ENCODE measurements at places on chromosomes 6 and 20. TPM values are rescaled to one million over a fixed set of nuclear protein-coding genes. Genes with fewer than 3 reads are reported as not detected.

Gene CDSN
- not detected for polyA plus RNA-seq

Gene CYP21A2
- polyA plus RNA-seq = 1.9 TPM

Gene ABHD16B
- polyA plus RNA-seq = not detected

Gene ULBP2
- polyA plus RNA-seq = 1.5 TPM

Gene HCK
- polyA plus RNA-seq = not detected

Gene LY86
- not detected for polyA plus RNA-seq

Gene PRL
- polyA plus RNA-seq = not detected

Gene PTK6
- not detected for polyA plus RNA-seq

Gene STK4
- polyA plus RNA-seq = 14.0 TPM

Gene WFDC5
- polyA plus RNA-seq = not detected

Gene SEL1L2
- not detected for polyA plus RNA-seq

Gene MED23
- polyA plus RNA-seq = 77.9 TPM

Gene WFDC11
- not detected for polyA plus RNA-seq

Gene OR2H2
- not detected for polyA plus RNA-seq

Gene C6orf141
- polyA plus RNA-seq = not detected

Gene OR2J3
- polyA plus RNA-seq = not detected

Gene GABRR2
- 0.31 TPM for polyA plus RNA-seq
